ENCODE measurements at places on chromosomes 12 and 14. TPM values are rescaled to one million over a fixed set of nuclear protein-coding genes. Genes with fewer than 3 reads are reported as not detected.

DNA sequence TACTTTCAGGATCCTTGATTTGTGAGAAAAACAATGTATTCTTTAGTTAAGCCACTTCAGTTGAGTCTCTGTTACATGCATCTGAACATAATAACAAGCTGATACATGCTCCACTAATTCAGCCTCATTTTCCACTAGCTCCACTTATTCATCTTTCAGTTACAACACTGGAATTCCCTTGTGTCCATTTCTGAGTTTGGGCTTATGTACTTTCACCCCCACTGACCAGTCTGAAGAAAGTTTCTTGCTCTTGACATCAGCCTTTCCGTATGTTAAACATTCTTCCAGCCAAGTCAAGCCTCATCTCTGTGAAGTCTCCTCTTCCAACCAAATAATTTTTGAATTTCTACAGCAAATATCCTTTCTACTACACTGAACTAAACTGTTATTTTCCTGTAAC lies 592.5 kb upstream of the NOVA1 start:
- H3K27ac ChIP-seq: no peak overlapping the region
- no peak overlapping the region for H3K4me3 ChIP-seq
- H3K36me3 ChIP-seq: no peaks in the 10 kb centered on the region
- H3K27me3 ChIP-seq: no peaks in the 10 kb centered on the region
- DNase-seq: no peak

The PPM1H gene
- total RNA-seq: 35.1 TPM

DNA sequence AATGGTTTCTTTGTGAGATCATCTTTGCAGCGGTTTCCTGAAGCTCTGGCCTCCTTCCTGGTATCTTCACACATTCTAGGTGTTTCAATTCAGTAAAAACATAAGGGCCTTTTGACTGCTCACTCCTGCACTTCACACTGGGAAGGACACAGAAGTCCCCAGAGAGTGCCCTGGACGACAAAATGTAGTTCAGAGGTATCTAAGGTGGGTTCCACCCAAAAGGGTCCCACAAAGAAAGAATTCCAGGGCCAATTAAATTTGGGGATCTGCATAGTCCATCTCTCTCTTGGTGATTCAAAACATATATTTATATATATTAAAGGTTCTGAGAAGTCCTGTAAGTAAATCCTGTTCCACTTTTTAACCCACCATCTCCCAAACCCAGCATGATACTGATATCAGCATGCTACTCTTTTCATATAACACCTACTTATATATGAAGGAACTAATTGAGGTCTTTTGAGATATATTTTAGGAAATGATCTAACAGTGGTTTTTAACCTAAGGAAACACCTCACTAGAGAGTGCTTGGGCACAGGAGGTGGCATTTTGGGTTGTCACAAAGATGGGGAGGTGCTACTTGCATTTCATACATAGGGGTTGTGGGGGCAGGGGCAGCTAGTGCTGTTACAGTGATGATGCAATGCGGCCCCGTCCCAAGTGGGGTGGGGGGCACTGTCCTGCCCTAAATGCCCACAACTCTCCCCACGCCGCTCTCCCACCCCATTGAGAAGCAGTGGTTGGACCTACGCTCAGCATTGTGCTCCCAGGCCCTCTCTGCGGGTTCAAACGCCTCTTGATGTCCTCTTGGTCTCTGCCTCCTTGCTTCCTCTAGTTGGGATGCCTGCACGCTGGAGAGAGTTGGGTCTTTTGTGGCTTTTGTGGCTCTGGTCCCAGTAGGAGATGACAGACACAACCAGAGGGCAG lies 109.4 kb downstream of the ARF6 start:
- H3K4me1 ChIP-seq: peaks cover 4% of the 10 kb centered on the region
- no peaks in the 10 kb centered on the region for H3K36me3 ChIP-seq
- H3K27ac ChIP-seq: no peak overlapping the region

DNA sequence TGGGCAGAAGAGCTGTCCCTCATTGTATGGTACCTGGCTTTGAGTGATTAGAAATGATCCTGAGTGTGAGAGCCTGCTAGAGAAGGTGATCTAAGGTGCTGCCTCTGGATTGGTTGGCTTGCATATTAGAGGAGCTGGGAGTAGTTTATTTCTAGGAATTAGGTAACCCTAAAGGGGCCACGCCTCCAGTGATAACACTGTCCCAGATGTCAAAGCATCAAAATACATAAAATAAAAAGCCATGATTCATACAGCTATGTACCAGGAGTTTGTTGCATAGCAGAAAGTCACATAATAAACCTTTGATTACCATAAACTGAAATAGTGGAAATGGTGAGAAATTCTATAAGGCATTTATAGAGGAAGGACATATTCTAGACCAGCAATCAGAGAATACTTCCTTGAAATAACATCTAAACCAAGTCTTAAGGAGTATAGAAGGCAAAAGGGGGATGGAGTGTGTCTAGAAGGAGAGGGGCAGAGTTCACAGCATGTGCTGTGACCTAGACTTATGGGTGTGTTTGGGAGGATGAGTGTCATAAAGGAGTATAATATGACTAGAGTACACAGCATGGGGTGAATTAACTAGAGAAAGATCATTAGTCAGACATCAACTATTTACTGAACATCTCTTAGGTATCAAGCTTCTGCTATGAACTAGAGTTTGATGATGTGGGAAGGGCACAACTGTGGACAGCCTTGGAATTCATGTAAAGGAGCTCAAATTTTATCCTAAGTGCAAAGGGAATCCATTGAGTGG lies 686.4 kb downstream of the GALC start:
- H3K4me3 ChIP-seq: no peak overlapping the region
- H3K27me3 ChIP-seq: no peaks in the 10 kb centered on the region
- H3K36me3 ChIP-seq: no peaks in the 10 kb centered on the region
- no peak overlapping the region for H3K27ac ChIP-seq

The B4GALNT1 gene
- 0.28 TPM for total RNA-seq

DNA sequence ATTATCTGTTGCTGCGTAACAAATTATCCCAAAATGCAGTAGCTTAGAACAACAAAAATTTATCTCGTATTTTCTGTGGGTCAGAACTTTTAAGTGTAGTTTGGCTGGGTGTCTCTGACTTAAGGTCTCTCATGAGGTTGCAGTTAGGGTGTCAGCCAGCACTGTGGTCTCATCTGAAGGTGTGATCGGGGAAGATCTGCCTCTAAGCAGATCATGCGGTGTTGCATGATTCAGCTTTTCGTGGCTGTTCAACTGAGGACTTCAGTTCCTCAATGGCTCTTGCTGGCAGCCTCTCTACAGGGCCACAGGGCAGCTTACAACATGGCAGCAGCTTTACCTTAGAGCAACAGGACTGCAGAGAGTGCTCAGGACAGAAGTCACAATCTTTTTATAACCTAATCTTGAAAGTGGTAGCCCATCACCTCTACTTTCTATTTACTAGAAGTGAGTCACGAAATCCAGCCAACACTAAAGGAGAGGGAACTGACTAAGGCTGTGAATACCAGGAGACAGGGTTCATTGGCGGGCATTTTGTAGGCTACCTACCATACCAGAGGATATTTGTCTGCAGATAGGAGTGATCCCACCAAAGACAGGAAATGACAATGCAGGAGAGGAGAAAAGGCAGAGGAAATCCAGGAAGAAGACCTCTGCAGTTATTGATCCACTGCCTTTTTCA lies 1.8 kb upstream of the TMPRSS12 start:
- no peak overlapping the region for H3K27ac ChIP-seq
- DNase-seq: no peak
- no peaks in the 10 kb centered on the region for H3K4me1 ChIP-seq
- no peaks in the 10 kb centered on the region for H3K36me3 ChIP-seq
- H3K4me3 ChIP-seq: no peak overlapping the region

- H3K27ac ChIP-seq: no peak overlapping the region
- DNase-seq: no peak
- no peaks in the 10 kb centered on the region for H3K36me3 ChIP-seq
Measured at GRCh38 chr12:7150356-7150755, 20.2 kb downstream of the CLSTN3 start.

- no peak for DNase-seq
- no peaks in the 10 kb centered on the region for H3K36me3 ChIP-seq
- H3K27me3 ChIP-seq: no peaks in the 10 kb centered on the region
- no peaks in the 10 kb centered on the region for H3K4me1 ChIP-seq
Measured at GRCh38 chr12:2169940-2170339, 117.2 kb downstream of the CACNA1C start.

The FSCB gene
- total RNA-seq: 0.10 TPM

The FAM181A gene
- not detected for total RNA-seq

DNA sequence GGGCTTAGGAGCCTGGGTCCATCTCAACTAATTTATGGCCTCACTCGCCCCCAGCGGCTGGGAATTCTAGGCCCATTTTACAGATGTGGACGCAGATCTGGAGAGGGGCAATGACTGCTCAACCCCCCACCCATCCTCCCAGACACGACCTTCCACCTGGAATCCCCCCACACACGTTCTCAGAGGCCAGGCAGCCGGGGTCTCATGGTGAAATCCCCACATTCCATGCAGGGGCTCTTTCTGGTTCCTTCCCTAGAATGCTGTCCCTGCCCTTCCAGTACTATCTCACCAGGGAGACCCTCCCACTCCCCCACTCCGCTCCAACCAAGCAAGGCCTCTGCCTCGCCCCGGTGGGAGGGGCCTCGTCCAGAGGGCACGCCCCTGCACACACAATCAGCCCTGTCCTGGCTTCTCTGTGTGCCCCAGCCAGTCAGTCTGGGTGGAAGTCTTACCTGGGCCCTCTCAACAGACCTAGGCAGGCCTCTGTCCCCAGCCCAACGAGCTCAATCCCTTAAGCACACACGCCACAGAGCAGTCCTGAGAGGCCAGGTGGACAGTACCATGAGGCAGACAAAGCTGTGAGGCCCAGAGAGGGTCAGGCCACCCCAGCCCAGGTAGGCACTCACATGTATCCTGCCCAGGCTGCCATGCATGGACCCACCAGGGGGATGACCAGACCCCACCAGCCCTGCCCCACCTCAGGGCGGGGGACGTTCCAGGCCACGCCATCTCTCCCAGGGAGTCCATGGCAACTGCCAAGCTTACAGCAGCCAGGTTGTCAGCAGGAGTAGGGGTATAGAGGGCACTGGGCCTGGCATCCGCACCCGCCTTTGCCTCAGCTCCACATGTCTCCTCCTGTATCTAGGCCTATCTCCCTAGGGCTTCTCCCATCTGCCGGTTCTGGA lies 1.3 kb upstream of the ANKRD9 start:
- no peaks in the 10 kb centered on the region for H3K27me3 ChIP-seq
- no peak overlapping the region for H3K4me3 ChIP-seq
- no peaks in the 10 kb centered on the region for H3K4me1 ChIP-seq
- no peak for DNase-seq

DNA sequence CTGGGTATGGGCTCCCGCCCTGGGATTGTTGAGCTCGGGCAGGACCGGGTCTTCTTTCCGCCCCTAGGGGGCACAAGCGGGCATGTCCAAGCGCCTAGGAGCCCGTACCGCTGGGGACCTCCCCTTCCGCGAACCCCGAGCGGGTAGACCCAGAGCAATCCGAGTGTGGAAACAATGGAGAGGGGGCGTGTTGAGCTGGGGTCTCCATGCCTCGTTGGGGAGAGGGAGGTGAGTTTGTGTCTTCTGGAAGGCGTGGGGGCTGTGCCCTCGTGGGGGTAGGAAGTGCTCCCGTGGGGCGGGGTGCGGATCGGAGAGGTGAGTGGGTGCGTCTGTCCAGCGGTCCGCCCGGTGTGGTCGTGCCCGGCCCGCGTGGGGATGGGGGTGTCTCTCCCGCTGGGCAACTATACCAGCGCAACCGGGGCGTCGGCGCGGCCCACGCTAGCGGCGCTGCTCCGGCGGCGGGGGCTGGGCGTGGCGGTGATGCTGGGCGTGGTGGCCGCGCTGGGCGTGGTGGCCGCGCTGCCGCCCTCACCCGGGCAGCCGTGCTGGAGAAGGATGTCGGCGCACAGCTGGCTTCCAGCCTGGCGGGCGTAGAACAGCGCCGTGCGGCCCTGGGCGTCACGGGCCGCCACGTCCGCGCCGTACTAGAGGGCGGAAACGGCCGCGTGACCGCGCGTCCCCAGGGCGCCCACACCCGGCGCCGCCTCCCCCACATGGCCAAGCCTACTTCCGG lies 12.2 kb downstream of the AGAP2 start:
- no peaks in the 10 kb centered on the region for H3K36me3 ChIP-seq
- H3K27ac ChIP-seq: no peak overlapping the region
- H3K4me3 ChIP-seq: peak overlapping the region; percentile 58
- H3K27me3 ChIP-seq: no peaks in the 10 kb centered on the region

DNA sequence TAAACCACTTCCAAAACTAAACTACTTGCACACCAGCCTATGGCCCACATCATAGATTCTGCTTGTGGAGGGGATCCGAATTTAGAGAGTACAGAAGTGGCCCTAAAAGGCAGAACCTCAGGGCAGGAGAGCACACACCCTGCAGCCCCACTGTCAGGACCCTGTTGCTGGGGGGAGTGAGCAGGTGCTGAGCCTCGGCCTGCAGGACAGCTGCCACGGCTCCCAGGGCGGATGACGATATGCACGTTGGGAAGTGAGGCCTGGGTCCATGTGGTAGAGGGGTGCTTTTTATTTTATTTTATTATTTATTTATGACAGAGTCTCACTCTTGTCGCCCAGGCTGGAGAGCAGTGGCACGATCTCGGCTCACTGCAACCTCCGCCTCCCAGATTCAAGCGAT lies 73.5 kb downstream of the TNFAIP2 start:
- H3K4me1 ChIP-seq: no peaks in the 10 kb centered on the region
- no peaks in the 10 kb centered on the region for H3K36me3 ChIP-seq
- no peaks in the 10 kb centered on the region for H3K27me3 ChIP-seq
- no peak for DNase-seq
- H3K4me3 ChIP-seq: no peak overlapping the region

The PLCZ1 gene
- total RNA-seq: not detected

The DBX2 gene
- total RNA-seq: not detected

DNA sequence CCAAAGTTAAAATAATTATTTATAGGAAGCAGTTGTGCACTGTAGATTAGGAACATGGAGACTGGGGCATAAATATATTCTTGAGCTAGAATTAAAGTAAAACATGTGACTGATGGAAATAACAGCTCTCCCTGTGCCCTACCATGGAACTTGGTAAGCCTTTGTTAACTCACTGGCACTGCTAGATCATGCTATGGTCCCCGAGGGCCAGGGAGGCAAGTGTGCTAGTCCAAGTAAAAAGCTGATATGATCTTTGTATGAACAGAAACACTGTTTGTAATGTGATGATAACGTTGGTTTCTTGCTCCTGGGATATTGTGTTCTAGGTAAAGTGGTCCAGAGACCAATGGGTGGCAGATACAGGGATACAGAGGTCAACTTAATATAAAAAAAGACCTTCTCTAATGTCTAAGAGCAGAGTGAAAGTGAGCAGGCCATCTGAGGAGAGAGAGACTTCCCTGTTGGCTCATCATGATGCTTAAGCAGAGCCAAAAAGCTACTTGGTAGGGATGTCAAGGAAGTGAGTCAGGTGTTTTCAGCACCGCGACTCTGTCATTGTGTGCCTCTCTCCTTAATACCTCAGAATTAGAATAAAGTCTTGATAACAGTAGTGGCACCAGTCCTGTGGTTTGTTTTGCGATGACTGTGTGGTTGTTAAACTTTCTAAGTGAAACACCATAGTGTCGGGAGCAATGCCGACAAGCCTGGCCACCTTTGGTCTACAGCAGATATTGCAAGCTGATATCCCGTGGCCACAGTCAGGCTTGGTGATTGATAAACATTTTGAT lies 27.6 kb downstream of the BICD1 start:
- peak overlapping the region; percentile 46 for H3K27ac ChIP-seq
- no peaks in the 10 kb centered on the region for H3K27me3 ChIP-seq
- no peak overlapping the region for H3K4me3 ChIP-seq
- no peaks in the 10 kb centered on the region for H3K36me3 ChIP-seq
- peaks cover 12% of the 10 kb centered on the region for H3K4me1 ChIP-seq
- no peak for DNase-seq

- H3K27me3 ChIP-seq: no peaks in the 10 kb centered on the region
- no peaks in the 10 kb centered on the region for H3K36me3 ChIP-seq
- H3K4me1 ChIP-seq: peaks cover 10% of the 10 kb centered on the region
- no peak overlapping the region for H3K4me3 ChIP-seq
- no peak for DNase-seq
Measured at GRCh38 chr12:93065896-93066295, 136.8 kb upstream of the EEA1 start.

GRCh38 chr12:116642106-116642505 lies 82.9 kb downstream of the MAP1LC3B2 start:
- no peaks in the 10 kb centered on the region for H3K27me3 ChIP-seq
- no peak overlapping the region for H3K4me3 ChIP-seq
- H3K36me3 ChIP-seq: no peaks in the 10 kb centered on the region

All from ovary (tissue), 10 donors.